T follicular helper cell (primary cell): ENCODE measurements at places on chromosomes 5 and 9.

GRCh38 chr9:134917431-134918373 is at the start of gene FCN1:
Gene FCN1, minus strand, starts transcription at chr9:134917912. Its CDS starts 41 bp downstream, at chr9:134917871.
- DNase-seq, result no peak

DNA sequence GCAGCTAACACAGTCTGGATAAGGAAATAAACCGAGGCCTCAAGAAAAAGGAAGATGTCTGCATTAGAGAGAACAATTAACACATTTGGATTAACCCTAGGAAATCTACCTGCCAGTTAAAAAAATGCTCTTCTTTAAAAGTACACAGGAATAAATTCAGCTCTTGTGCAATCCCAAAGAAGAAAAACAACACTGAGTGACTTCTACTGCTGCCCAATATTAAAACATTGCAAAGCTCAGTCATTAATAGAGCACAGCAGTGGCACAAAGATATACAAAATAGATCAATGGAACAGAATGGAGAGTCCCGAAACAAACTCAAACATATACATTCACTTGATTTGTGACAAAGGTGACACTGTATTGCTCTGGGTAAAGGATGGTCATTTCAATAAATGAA is 119.7 kb downstream of the GNAQ start:
- no peak for DNase-seq

- DNase-seq, result no peak
These were observed 130.2 kb downstream of the DNAH5 start for GRCh38 chr5:13814301-13814700.

GRCh38 chr5:31731710-31732301 is 92.9 kb downstream of the PDZD2 start:
- DNase-seq, result no peak

GRCh38 chr9:108053555-108054061 is 564.0 kb upstream of the KLF4 start:
- no peak for DNase-seq

- no peak for DNase-seq
These were observed 10.2 kb downstream of the SH3PXD2B start for GRCh38 chr5:172444110-172444510.

DNA sequence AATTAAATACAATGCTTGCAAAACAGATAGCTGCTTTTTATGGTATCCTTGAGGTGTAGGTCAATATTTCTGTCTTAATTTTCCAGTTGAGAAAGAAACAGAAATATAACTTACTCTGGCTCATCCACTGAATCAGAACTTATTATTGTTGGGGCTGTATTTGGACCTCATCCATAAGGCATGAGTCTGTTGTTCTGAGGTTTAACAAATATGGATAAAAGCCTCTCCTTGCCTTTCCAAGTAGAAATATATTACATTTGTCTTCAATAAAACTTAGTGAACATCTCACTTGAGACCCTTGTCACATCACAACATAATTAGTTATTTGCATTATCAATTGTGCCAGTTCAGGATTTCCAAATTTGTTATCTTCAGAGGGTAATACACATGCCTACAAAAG is 525.8 kb downstream of the AGTPBP1 start:
- no peak for DNase-seq

DNA sequence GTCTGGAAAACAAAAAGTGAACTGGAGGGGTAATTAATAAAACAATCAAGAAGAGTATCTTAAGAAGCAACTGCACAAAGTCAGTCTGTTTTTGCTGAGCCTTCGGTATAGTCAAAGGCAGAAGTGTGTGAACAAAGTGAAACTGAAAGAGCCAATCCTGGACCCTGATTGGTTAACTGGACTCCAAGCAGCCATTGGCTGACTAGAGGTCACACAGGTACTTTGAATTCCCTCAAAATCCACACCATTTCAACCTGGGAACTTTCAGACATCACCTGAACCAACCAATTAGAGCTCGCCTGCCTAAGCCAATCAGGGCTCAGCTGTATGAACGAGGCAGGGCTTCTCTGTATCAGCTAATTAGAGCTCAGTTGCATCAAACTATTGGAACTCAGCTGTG is 286.7 kb downstream of the TLE4 start:
- DNase-seq, result no peak

- DNase-seq, result no peak
These were observed 28.0 kb downstream of the RFK start for GRCh38 chr9:76366275-76366674.

DNA sequence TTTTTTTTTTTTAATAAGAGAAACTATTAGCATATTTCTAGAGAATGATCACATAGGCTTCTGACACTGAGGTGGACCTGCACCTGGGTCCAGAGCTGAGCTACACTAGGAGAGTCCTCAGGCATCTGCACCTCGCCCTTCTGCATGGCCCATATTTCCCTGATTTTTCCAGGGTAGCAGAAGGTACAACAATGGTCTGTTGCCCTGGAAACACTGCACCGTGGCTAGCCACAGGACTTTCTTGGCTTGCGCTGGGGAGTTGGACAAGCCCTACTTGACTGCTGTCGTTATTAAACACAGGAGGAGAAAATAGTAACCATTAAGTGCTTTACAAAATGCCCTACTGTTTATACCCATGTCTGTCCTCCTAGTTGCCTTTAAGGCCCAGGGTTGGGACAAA is 615.7 kb upstream of the MEF2C start:
- DNase-seq, result no peak

DNA sequence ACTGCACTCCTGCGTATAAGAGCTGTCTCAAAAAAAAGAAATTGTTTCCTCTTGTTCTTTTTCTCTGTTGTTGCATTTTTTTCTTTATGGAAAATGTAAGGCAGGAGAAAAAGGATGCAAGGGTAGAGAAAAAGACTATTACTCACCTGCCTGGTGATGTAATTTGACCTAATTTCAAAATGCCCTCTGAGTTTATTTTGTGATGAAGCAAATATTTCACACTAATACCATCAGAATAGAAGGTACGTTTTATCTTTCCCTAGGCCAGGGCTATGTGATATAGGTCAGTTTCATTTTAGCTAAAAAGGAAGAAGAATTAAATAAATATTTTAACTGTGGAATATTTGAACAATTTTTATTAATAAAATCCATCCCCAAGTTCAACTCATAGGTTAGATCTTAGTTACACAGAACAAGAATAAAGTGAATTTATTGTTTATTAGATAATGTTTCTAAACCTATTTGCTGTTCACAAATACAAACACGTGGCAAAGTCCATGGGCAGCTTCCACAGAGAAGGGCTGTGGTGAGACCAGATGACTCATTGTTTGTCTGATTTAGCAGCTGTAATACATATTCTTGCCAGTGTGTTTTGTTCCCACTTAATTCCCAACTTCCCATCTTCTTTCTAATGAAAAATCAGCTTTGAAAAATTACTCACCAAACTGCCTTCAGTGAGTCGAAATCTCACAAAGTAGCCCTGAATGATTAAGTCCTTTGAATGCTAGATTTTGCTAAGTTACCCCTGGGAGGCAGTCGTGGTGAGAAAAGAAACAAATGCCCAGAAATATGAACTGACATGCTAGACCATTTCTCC is 52.8 kb upstream of the CCDC112 start:
- no peak for DNase-seq

GRCh38 chr9:131791542-131792254 is 51.8 kb upstream of the RAPGEF1 start:
- DNase-seq, result no peak

- no peak for DNase-seq
These were observed 139.6 kb upstream of the LRRTM2 start for GRCh38 chr5:139014726-139015125.

DNA sequence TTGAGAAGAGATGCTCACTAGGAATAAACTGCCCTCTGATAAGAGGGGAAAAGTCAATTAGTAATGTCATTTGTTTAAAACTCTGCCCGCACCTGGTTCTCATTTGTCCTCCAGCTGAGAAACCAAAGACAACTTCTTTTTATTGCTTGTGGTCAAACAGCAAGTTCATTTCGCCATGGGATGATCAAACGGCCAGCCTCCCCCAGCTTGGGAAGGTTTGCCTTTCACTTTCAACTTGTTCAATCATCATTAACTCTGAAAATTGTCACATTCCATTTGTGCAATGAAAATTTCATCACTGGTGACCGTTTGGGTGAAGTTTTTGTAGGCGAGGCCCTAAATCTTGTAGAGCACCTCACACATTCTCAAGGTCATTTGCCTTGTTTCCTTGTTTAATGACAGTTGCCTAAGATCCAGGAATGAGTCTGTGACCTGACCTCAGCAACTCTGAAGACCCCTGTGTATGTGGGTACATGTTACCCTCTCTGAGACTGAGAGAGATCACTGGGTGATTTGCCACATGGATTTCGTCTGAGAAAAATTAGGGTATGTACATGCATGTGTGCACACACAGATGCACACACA is 117.7 kb downstream of the MARCHF3 start:
- no peak for DNase-seq
